ENCODE measurements at places on chromosomes 11 and 22.
A peak's percentile ranks its signal among the peaks of the same experiment; 100 is the strongest.

- no peak for DNase-seq
These were observed 22.9 kb downstream of the FLI1 start for GRCh38 chr11:128716661-128717210.

- no peak for DNase-seq
These were observed 85.2 kb downstream of the TSPAN18 start for GRCh38 chr11:44811841-44812448.

DNA sequence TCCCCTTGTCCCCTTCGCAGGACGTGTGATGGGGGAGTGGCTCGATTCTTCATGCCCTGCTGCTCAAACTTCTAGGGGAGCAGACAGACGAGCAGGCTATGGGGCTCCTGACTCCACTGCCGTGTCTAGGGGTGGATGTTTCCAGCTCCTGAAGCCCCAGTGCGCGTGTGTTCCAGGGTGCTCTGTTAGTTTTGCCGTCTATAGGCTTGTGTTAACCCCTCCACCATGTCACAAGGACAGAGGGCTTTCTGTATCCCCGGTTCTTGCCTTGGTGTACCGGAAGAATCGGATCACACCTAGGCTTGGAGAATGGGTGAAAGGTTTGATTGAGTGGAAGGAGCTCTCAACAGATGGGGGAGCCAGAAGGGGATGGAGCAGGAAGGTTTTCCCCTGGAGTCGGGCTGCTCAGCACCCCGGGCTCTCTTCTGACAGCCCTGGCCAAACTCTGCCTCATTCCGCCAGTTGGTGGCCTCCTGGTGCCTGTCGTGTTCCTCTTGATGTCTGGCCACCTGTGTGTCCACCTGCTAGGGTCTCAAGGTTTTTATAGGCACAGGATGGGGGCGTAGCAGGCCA is 810.7 kb downstream of the BRD1 start:
- no peak for DNase-seq

DNA sequence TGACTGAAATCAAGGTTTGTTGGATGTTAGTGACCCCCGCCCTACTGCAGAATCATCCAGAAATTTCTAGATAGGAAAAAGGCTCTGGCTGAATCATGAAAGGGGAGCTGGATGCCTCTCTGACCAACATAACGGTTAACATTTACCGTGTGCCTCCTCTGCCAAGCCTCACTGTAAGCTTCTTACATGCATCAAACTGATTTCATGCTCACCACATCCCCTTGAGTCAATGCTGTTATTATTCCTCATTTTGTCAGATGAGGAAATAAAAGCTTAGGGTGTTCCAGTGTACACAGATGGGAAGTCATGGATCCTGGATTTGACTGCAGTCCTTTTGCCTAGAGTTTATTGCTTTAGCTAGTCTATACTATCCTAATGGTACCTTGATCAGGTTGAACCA is 5.9 kb upstream of the HMOX1 start:
- no peak for DNase-seq

GRCh38 chr11:3056296-3057068 is 741 bp downstream of the CARS1 start:
- peak; percentile 19 for DNase-seq

GRCh38 chr11:118087931-118088330 is 1.2 kb upstream of the SMIM35 start:
- DNase-seq, result no peak

DNA sequence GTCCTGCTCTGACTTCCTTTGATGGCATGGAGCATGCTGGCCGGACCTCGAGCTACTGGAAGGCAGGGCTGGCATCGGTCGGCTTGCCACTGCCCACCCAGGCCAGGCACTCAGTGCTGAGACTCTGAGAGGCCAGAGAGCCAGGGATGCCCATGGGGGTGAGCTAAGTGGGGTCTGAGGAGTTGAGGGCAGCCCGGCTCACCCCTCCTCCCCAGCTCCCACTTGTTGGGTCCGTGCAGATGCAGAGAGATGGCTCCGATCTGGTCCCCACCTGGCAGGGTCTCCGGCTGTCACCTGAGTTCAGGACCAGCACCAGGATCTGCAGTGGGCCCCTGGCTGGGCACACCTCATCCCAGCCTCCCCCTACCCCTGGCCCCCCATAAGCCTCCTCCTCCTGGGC is 13.3 kb downstream of the LSP1 start:
- no peak for DNase-seq

DNA sequence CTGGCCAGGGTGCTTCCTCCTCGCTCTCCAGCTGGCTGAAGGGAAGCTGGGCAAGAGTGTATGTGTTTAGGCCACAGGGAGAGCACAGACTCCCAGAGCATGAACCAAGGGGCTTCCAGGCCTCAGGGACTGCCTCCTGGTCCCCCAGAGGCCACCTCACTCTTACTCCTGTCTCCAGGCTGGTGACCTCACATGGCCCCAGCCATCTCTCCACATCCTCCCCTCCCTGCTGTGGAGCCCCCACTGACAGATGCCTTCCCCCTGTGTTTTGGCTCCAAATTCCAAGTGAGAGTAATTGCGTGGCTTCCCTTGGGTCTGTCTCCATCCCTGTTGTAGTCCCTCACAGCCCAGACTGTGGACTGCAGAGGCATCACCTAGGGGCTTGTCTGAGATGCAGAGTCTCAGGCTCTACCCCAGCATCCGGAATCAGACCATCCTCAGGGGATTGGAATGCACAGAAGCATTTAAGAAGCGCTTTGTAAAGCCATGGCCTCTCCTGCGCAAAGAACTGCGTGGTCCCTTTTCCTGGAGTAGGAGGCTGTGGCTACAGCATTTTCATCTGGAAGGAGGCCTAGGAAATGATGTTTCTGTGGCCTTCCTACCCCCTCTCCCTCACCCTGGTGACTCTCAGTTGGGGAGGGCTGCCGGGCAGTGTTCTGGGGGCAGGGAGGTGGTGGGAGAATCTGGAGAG is 91.1 kb downstream of the ATXN10 start:
- no peak for DNase-seq

GRCh38 chr11:32121012-32121411 is 30.1 kb downstream of the RCN1 start:
- no peak for DNase-seq

- no peak for DNase-seq
These were observed 19.2 kb upstream of the OR56A3 start for GRCh38 chr11:5922749-5923426.

- no peak for DNase-seq
These were observed 13.8 kb upstream of the PVALB start for GRCh38 chr22:36830601-36831000.

- DNase-seq, result no peak
These were observed 2.8 kb downstream of the TSPAN32 start for GRCh38 chr11:2304506-2305139.

- DNase-seq, result no peak
These were observed 5.8 kb upstream of the GCAT start for GRCh38 chr22:37801946-37802309.

- DNase-seq, result no peak
These were observed 4.4 kb upstream of the PDGFB start for GRCh38 chr22:39249086-39249704.

GRCh38 chr11:17736930-17737817 is 2.6 kb downstream of the KCNC1 start:
- no peak for DNase-seq

GRCh38 chr22:35777335-35777975 is 59.8 kb downstream of the APOL5 start:
- DNase-seq, result no peak

GRCh38 chr22:43995057-43995685 is 28.9 kb upstream of the PARVB start:
- no peak for DNase-seq

DNA sequence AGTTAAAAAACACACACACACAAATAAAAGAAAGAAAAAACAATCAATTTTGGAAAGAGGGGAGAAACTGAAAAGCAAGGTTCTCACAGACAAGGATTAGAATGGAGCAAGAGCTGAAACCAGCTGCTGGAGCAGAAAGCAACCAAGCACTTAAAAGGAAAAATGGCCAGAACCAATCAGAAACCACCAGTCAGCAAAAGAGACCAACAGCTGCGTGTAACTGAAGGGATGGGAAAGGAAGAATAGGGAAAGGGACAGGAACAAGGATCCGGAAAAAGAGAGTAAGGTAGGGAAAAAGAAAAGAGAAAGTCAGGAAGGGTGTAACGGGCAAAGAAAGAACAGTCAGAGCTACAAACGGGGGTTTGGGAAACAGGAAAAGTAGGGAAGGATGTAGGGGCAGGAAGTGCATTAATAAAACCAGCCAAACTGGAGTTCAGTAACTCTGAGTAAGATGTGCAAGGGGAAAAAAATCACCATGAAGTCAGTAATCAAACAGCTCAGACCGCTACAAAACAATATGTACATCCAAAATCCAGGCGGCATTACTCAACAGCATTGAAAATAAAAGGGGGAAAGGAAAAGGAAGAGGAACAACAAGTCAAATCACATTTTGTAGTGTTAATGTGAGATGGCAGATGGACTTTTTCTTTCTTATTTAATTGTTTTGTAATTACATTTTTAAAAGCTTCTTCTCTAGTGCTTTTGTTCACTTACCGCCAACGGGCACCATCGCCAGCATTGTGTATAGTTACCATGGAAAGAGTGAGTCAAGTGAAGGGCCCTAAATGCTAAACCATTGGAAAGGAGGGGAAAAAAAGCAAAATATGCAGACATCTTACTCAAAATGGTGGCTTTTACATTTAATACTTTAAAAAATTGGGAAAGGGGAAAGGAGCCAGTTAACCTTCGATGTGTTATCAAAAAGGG is 49.2 kb downstream of the APOL5 start:
- DNase-seq, result no peak

DNA sequence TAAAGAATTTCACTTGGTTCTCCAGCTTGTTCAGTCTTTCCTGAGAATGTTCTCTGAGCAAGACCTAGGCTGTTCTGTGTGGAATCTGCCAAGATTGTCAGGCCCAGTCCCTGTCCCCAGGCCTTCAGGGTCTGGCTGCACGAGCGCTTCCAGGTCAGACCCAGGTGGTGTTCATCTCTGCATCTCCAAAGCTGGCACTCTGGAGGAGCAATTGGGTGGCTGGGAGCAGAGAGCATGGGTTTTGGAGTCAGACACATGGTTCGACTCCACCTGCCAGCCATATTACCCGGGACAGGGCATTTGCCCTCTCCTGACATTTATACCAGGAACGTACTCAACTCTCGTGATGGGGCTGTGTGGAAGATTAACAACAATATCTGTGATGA is 8.8 kb downstream of the CD5 start:
- DNase-seq, result no peak

DNA sequence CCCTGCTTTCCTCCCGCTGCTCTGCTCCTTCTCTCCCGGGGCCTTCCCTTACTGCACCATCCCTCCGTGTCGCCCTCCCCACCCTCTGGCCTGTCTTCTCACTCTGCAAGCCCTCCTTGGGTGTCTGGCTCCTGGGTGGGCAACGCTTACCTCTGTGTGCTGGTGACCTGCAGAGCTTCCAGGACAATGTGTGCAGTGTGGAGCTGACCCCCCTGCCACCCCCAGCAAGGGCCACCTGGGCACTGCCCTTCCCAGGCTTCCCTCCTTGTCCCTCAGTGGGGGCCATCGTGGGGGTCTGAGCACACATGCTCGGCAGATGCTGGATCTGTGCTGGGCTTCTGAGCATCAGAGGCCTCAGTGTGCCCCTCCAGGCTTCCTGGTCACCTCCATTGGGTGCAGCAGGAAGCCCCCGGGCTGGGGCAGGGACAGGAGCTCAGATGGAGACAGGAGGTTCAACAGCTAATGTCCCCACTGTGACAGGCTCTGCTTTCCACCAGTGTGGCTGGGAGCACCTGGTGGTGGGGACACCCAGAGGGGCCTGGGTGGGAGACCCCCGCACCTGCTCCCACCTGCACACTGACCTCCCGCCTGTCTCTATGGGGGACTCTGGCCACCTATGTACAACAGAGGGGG is 7.8 kb upstream of the BRSK2 start:
- DNase-seq, result no peak

DNA sequence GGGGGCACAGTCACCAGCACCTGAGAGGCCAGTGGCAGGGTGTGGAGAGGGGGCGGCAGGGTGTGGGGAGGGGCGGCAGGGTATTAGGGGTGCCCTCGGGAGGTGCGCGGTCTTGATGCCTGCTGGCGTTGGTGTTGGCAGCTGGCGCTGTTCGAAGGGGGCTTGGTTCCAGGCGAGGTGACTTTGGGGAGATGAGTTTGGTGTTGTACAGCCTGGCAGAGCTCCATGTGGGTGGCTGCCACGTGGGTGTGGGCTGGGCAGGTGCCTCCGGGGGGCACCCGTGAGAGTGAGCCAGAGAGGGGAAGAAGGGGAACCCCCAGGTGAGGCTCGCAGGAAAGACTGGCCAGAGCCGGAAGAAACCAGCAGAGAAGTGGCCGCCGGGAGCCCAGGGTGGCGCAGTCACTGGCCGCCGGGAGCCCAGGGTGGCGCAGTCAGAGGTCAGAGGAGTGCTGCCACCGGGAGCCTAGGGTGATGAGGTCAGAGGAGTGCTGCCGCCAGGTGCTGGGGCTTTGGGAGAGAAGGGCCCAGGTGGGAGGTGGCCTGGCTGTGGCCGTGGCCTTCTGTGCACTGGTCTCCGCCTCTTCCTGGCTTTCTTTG is 44.7 kb downstream of the MUC6 start:
- DNase-seq, result no peak

DNA sequence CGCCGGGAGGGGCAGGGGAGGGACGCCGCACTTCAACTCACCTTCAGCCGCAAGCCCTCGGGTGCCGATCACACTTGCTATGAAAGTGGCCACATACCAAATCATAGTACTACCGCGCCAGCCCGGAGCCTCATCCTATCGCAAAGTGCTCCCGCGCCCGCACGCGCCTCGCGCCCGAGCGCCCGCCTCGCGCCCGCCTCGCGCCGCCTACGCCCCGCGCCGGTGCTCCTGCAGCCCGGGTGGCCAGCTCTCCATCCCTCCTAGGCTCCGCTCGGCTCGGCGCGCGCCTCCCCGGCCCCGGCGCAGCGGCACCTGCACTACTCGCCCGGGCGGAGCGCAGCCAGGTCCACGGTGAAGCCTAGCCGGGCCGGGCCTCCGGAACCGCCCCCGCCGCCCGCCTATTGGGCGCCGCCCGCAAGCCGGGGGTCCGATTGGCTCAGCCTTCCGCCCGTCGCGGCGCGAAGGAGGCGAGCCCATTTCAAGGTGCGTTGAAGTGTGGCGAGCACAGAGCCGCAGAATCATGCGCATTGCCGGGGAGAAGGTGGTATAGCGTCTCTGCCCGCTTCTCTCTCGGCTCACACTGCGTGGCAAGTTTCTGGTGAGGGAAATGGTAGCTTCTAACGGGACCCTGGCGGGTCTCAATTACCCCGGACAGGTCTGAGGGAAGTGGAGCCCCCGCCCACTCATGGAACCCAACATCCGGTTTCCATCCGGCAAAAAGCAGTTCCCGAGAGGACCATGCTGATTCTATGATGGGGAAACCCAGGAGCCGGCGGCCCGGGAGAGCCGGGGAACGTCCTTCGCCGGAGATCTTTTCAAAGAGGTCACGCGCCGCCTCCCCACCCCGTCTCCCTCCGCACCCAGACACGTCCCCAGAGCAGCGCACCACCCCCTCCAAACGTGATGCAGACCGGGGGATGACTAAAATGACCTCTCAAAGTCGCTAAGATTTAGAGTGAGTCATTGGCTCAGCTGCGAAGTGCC is at the start of gene IGSF9B:
IGSF9B (minus strand) TSS at position 319 of the 984 bp plus-strand sequence; CDS start at position 105, 214 bp downstream.
- DNase-seq, result peak; percentile 92
